Stimulated activated CD8-positive, alpha-beta memory T cell treated with anti-CD3 and anti-CD28 coated beads, Interleukin-4, amount 100 ng/mL, for 4 hours (primary cell): ENCODE measurements at places on chromosomes 7 and 10.

GRCh38 chr10:77135555-77135954 is 502.1 kb downstream of the KCNMA1 start:
- DNase-seq, result no peak

DNA sequence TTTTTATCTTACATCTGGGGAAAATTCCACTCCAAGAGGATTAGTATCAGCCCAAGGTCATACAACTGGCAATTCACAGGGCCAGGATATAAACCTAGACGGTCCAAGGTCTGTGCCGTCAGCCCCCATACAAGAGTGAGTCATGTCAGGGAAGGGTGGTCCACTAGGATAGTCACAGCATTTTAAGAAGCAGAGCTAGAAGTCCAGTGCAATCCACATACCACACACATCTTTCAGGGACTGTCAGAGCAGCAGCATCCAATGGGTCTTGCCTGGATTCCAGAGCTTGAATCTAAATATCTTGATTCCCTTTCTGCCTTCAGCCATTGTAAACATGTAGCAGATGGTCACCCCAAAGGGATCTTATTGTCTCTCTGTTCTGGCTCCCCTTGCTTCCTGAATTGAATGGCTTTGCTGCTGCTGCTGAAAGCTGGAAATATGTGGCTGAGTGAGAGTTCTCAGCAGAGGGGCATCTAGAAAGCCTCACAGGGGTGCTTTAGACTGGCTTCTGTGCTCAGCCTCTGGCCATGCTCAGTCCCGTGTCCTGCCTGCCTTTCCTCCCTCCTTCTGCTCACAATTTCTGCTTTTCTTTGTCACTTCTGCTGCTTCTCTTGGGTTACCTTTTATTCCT is 9.9 kb upstream of the OR6V1 start:
- no peak for DNase-seq

- DNase-seq, result no peak
Observed at GRCh38 chr7:55965805-55966421, 1.5 kb downstream of the NIPSNAP2 start.

GRCh38 chr7:16743236-16743635 is 10.3 kb upstream of the TSPAN13 start:
- DNase-seq, result no peak

- DNase-seq, result no peak
Observed at GRCh38 chr7:158424531-158424930, 163.1 kb downstream of the PTPRN2 start.

GRCh38 chr7:15326044-15326644 is 235.7 kb downstream of the AGMO start:
- DNase-seq, result no peak

DNA sequence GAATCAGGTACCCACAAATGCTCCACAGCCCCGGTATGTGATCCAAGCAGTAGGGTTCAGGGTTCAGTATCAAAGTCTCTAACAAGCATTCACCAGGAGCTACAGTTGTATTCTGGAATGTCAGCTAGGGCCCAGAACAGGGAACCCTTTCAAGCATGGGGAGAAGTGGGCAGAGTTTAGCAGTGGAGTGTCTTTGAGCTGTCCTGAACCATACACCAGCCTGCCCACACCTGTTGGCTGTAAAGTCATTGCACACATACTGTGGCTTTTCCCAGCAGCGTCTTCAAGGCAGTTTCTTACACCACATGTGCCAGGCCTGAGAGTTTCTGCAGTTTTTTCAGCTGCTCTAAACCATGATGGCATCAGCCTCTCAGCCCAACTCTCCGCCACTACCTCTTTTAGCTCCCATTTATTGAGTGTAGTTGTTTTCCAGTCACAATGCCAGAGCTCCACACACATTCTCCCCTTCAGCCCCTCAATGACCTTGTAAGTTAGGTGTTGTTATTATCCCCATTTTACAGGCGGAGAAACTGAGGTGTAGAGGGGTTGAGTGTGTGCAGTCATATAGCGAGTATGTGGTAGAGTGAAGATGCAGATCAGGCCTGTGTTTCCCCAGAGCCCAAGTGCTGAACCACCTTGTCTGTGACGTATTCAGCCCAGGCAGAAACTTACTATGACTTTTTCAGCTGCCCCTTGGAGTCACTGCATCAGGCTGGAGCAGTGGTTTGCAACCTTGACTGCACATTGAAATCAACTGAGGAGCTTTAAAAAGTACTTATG is 83.1 kb downstream of the CHN2 start:
- no peak for DNase-seq

DNA sequence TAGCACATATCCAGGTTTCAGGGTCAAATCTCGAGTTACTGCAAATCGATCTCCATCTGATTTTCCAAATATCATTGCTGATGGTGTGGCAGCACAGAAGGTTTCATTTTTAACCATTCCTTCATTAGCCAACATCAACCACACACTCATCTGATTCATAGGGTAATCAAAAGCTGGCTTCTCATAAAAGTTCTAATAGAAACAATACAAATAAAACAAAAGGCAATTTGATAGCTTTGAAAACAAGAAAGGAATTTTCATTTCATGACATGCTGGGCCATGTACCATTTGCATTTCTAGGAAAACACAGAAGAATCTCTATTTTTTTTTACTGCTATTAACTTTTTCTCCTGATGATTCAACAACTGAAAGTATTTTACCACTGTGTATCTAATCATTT is 147.7 kb upstream of the SLC26A5 start:
- DNase-seq, result no peak

DNA sequence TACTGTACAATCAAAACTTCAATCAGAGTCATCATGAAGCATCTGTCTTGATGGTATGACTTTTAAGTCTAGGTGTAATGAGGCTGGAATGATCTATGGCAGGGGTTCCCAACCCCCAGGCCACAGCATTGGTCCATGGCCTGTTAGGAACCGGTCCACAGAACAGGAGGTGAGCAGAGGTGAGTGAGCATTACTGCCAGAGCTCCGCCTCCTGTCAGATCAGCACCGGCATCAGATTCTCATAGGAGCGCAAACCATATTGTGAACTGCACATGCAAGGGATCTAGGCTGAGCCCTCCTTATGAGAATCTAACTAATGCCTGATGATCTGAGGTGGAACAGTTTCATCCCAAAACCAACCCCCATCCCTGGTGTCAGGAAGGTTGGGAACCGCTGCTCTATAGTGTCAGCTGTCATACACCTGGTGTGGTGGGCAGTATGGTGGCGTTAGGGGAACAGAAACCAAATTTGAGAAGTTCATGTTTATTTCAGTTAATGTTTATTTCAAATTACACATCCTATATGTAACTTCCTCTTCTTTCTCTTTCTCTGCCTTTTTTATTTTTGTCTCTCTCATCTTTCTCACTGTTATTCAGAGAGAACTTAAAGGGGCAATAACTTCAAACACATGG is 432.6 kb downstream of the TNS3 start:
- no peak for DNase-seq

- peak; percentile 37 for DNase-seq
Observed at GRCh38 chr10:101297901-101298486, 56.0 kb upstream of the BTRC start.

GRCh38 chr10:50404021-50404773 is 152.9 kb upstream of the ASAH2 start:
- DNase-seq, result no peak

- DNase-seq, result no peak
Observed at GRCh38 chr10:73413108-73413527, 740 bp downstream of the ANXA7 start.

GRCh38 chr7:153604-154003 is 38.8 kb upstream of the FAM20C start:
- DNase-seq, result no peak

- DNase-seq, result no peak
Observed at GRCh38 chr10:19024611-19025010, 24.0 kb upstream of the MALRD1 start.

DNA sequence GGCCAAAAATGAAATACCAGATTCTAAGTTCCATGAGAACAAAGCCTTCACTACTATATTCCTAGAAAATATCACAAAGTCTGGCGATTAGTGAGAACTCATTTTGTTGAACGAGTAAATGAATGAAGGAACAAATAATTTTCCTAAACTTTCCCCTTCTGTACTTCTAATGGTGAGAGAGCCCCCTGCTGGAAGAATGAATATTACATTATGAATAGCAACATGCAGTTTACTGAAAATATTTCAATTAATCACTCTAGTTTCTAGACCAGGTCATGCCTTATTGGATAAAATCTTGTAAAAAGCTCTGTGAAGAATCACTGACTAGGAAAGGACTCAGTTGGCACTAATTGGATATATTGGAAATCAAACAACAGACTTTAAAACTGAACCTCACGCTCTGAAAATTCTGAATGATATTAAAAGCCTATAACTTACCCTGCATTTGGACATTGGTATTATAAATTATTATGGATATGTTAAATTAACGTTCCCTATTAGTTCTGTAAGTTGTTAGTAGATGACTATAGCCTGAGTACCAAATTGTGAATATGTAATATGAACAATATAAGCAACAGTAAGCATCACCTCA is 32.4 kb upstream of the MTPN start:
- DNase-seq, result no peak

- DNase-seq, result no peak
Observed at GRCh38 chr10:61970182-61971002, 68.9 kb downstream of the ARID5B start.

DNA sequence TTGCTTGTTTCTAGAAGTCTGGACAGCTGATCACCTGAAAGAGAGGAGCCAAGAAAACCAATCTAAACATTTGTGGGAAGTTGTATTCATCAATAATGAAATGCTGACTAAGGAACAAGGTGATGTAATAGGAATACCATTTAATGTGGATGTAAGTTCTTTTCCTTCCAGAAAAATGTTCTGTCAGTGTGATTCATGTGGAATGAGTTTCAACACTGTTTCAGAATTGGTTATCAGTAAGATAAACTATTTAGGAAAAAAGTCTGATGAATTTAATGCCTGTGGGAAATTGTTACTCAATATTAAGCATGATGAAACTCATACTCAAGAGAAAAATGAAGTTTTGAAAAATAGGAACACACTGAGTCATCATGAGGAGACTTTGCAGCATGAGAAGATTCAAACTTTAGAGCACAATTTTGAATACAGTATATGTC is 39.8 kb upstream of the ZNF37A start:
- DNase-seq, result no peak

DNA sequence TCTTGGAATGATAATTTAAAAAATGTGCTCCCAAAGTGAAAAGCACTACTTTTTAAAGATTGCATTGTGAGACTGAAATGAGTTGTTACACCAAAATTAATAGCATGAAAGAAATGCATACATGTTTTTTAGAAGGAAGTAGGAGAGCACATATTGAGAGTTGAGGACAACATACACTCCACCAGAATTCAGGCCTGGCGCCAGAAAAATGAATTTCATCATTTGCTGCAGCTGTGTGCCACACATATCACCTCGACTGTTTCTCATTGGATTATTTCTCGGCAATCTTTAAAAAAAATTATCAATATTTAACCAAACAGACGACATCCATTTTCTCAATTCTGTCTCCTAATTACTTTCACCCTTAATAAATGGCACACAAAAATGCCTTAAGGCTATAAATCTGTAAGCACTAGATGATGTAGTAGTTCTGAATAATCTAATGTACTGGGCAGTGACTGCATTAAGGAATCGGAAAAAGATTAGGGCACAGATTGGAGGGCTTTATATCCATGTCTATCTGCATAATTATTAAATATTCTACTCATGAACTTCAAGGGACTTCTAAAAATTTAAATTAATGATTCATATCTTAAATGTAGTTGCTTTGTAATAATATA is 590.4 kb downstream of the NXPH1 start:
- no peak for DNase-seq
